CD4-positive, alpha-beta T cell (primary cell): ENCODE measurements at places on chromosomes 16 and 17.

- DNase-seq = no peak
Observed at GRCh38 chr17:60525328-60525684, 736 bp downstream of the APPBP2 start.

DNA sequence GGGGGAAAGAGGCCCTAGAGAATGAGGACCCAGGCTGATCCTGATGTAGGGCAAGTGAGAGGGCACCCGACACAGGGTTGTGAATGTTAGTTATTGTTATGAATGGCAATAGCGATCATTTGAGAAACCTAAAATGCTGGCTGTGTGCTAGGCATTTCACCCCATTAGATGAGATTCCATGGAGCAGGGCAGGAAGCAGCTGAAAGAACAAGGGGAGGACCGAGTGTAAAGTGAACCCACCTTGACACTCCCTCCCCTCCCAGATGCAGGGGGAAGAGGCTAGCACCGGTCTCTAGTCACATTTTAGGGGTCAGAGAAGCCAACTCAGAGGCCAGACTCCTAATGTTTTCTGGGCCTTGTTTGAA is 553 bp upstream of the CORO6 start:
- no peak for DNase-seq

DNA sequence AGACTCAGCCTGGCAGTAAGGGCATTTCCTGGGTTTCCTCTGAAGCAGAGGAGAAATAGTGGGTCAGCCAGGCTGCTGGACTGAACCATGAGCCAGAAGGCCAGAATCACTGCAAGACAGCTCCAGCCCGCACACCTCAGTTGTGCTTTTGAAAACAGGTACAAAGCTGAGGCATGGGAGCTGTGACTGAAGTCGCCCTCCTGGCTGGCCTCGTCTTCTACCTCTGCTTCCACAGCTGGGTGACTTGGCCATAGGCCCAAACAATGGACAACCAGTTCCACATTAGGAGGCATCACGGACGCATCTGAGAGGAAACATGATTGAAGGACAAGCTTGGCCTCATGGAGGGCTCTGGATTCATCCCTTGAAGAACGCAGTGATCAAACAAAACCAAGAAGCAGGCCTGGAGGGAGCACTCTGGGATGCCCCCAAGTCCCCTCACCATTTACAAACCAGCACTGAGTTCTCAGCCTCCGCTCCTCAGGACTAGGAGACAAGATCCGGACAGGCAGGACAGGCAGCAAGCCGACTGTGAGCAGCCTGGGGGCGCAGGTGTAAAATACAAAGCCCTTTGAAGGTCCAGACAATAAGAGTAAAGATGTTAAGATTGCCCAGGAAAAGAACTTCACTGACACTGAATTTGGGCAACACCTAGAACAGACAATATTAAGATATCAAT is 68.7 kb downstream of the N4BP1 start:
- no peak for DNase-seq

- DNase-seq = no peak
Observed at GRCh38 chr16:84090211-84090610, 26.5 kb downstream of the MBTPS1 start.

DNA sequence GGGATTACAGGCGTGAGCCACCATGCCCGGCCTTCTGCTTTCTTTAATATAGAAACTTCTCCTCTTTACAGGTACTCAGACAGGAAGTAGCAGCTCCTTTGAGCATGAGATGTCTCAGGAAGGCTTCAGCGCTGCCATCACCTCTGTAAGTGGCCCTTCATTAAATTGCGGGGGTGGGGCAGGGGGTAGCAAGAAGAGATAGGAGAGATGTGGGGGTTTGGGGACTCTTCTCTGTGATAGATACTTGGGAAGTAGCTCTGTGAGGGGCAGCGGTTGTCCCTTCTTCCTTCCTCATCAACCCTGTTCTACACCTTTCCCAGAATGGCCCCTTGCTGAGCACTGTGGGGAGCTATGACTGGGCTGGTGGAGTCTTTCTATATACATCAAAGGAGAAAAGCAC is 16.8 kb downstream of the ITGAM start:
- DNase-seq = no peak

DNA sequence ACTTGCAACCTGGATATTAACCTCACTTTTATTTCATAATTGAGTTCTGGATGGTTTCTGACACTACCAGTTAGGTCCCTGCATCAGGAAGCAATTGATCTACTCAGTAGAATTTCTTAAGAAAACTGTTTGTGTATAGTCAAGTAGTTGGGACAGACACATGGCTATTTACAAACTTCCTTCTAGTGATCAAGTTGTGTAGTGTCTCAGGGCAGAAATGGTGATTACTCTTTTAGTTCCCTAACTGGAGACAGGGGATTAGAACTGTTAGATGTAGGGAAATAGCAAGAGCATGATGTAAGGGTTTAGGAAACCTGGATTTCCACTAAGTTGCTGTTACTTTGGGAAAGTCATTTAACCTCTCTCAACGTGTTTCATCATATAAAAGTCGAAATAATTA is 30.4 kb downstream of the TMEM100 start:
- DNase-seq = no peak

- DNase-seq = no peak
Observed at GRCh38 chr16:4606354-4606753, 8.3 kb downstream of the UBALD1 start.

DNA sequence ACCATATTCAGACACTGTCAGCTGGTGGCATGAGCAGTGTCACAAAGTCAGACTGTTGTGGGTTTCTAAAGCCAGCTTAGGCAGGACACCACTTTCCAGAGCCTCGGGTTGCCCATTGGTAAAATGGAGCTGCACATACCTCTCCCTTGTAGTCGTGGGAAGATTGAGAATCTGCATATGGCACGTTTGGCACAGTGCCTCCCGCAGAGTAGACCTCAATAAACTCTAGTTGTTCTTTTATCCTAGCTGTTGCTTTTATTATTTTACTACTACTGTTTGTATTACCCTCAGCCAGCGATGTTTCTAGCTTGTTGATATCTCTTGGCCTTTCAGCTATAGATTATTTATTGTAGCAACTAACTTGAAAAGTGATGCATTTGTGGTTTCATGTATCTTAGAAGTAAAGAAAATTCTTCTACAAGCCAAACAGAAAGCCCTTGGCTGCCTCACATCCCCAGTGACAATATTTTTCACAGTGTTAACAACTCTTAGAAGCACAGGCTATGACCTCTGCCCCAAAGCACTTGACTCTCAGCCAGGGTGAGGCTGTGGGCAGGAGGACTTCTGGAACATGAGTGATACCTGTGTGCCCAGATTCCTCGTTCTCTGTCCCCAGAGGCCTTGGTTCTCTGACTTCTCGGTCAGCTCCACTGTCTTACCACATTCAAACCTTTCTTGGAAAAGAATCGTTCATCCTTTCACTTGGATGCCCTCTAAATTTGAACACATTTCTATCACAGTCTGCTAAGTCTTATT is 351.6 kb downstream of the SNX29 start:
- no peak for DNase-seq

DNA sequence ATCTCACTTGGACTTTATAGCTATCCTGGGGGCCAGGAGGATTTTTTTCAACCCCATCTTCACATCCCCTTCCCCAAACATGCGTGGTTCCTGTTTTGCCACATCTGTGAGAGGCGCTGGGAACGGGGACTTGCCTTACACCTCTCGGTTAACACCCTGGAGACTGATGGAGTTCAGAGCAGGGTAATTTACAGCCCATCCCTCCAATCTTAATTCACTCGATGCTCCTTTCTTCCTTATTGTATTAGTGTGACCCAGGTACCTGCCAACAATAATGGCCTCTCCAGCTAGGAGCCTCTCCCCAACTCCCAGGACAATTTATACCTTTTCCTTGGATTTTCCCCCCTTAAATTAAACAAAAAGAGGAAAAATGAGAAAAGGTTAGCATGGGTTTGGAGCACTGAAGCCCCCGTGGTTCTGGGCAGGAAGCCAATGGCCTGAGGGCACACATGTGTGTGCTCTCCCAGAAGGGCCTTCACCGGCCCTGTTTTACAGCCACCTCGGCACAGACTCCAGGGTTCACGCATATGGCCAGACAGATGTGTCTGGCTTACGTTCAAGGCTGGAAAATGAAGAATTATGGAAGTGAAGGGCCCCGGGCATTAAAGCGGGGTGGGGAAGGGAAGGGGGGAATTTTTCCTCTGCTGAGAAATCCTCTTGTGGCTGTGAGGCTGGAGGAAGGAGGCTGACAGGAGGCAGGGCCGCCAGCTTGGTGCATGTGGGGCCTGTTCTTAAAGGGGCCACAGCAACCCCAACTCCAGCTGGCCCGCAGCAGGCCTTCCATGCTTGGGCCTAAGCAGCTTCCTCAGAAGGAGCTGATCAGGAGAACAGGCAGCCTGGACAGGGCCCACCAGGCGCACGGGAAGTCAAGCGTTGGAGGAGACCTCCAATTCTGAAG is 21.4 kb downstream of the HIC1 start:
- DNase-seq = no peak

GRCh38 chr16:2473446-2473926 is 1.4 kb upstream of the TBC1D24 start:
- DNase-seq = no peak

DNA sequence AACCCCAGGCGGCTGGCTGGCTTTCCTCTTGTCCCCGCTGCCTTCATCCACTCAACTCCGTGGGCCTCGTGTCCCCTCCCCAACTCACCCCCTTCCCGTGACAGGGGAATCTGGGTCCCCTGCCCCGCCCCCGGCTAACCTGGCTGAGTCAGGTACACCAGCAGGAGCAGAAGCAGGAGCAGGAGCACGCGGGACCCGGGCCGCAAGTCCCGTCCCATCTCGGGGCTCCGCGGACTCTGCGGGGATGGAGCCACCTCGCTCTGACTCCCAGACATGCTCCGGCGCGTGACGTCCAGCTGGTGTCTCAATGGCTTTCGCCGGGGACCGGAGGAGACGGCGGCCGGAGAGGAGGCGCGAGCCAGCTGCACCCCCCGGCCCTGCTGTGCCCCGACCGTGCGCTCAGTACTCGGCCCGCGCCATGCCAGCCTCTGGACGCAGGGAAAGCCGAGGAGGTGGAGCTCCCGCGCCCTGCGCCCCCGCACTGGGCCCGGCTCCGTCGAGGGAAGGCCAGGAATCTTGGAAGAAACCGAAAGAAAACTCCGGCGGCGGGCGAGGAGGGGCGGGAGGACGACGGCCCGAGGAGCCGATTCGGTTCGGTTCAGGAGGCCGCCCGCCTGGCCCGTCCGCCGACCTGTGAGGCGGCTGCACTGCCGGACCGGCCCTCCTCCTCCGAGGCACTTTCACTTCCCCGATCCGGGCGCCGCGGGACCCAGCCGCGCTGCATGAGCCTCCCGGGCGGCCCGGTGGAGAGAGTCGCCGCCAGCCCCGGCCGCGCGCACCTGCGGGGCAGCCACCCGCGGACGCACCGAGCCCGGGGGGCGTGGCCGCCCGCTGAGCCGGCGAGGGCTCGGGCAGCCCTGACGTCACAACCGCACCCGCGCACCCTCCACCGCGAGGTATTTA is at the start of the genes CXCL16 and ZMYND15:
Gene CXCL16 (minus strand): TSS at position 807 of the 903 bp plus-strand sequence. CDS start 589 bp downstream, at position 218.
Gene ZMYND15 (plus strand): TSS at position 712 of the 903 bp plus-strand sequence. CDS start 716 bp downstream, outside the sequence.
- DNase-seq = peak; percentile 48

- no peak for DNase-seq
Observed at GRCh38 chr17:30244853-30245385, 9.4 kb upstream of the SLC6A4 start.

DNA sequence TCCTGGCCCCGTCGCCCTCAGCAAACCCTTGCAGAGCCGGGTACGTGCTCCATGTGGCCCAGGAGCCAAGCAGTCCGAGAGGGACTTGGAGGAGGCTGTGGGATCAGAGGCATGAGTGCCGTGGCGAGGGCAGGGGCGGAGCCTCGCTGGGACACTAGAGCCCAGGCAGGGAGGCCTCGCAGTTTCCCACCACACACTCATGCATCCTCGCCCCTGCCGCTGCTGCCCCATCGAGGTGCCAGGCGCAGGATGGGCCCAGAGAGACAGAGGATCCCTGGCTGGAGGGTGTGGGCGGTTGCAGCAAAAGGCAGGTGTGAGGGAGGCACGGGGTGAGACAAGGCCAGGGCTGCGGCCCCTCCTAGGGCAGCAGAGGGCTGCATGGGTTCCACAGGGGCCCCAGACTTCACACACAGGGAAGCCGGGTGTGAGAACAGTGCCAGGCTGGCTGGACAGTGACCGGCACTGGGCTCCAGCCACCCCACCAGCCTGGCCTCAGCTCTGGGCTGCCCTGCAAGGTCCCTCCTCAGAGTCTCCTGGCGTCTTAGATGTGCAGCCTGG is 7.7 kb downstream of the BCAR1 start:
- DNase-seq = no peak

DNA sequence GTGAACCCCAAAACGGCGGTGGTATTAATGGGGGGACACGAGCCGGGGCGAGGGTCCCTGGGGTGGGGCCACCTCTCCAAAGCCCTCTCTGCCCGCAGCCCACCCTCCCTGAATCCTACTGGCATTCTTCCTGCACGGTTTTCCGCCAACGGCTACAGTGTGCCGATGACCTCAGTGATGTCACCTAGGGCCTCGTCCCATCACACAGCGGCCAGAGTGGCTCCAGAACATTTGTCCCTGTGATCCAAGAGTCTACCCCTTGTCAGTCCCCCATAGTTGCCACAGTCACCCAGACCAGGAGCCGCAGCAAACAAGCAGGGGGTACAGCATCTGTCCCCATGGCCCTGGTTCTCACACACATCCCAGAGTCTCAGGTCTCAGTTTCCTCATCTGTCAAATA is 13.9 kb downstream of the ZFPM1 start:
- DNase-seq = no peak

GRCh38 chr17:46859996-46860395 is 8.6 kb downstream of the WNT9B start:
- no peak for DNase-seq

DNA sequence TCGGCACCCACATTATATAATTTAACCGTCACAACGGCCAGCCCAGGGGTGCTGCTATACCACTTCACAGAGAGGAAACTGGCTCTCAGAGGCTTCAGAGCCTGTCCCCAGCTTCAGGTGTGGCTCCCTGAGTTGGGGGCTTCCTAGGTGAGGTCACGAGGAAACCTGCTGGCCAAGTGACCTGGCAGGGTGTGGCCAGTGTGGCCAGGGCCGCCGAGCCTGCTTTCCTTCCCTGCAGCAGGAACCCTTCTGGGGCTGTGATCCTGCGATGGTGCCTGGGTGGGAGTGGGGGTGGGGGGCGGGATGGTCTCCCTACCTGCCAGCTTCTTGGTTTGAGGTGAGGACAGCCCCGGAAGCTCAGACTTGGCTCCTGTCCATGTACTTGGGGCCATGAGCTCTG is 39.9 kb downstream of the ADCY7 start:
- no peak for DNase-seq

DNA sequence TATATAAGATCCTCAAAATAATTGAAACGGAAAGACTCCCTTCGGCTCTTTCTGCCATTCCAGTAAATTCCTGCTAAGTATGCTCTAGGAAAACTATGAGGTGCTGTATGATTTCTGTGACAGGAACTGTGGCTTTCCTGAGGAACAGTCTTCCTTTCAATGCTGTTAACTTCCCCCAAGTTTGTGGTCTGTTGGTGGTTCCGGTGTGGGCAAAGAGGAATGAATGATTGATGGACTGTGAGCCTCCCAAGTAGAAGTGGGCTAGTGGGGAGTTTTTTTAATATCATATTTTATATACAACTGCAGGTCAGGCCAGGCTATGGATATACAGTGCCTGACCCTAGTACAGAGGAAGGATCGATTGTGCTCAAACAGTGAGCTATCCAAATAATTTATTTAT is 560.7 kb upstream of the RBFOX1 start:
- DNase-seq = no peak
